ENCODE measurements at places on chromosomes 1 and 21.

DNA sequence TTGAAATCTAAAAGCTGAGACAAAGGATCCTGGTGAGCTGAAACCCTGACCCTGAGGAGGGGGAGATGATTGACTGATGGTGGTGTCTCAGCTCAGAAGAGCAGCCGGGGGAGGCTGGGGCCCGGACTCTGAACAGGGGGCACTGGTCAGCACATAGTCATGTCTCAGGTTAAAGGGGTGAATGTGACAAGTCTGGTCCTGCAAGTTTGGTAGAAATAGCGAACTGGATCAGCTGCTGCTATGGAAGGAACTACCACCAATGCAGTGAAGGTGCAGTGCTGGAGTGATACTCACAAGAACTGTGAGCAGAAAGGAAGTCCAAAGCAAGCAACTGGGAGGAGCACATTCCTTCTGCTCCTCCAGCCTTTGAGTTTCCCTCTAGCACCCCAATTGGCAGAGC lies 98.8 kb upstream of the SSX2IP start:
- DNase-seq: no peak

GRCh38 chr1:117860896-117861610 lies 68.4 kb downstream of the GDAP2 start:
- no peak for DNase-seq

GRCh38 chr1:7403265-7404045 lies 367.6 kb upstream of the VAMP3 start:
- peak; percentile 23 for DNase-seq

- DNase-seq: no peak
Measured at GRCh38 chr1:211616231-211616964, 37.4 kb upstream of the SLC30A1 start.
